Fibroblast of skin of scalp (primary cell): ENCODE measurements at places on chromosomes 3 and 15.

GRCh38 chr3:126399351-126399735 lies 4.6 kb downstream of the CFAP100 start:
- no peak for DNase-seq

- no peak for DNase-seq
Measured at GRCh38 chr3:20396335-20396734, 210.3 kb upstream of the SGO1 start.

DNA sequence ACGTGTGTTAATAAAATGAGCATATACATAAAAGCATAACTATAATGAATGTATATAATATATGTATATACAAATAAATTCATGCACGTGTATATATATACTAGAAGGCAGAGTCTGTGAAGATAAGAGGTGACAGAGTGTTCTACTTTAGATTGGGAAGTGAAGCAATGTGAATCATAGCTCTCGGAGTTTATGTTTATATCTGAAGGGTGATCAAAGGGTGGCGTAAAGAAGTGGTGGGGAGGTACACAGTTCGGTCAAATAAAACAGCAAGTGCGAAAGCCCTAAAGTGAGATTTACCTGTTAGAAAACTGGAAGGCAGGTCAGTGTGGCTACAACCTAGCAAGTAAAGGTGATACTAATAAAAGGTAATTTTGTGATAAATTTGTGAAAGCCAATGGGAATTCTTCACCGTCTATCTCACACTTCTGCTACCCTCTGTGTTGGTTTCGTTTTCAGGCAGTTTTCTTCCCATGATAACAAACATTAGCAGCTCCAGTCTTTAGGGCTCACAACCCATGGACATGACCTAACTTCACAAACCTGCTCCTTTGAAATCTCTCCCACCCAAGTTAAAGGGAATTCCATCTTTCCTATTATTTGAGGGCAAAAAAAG lies 46.7 kb upstream of the BCHE start:
- DNase-seq = no peak

GRCh38 chr3:72384602-72385001 lies 463.6 kb downstream of the SHQ1 start:
- no peak for DNase-seq

DNA sequence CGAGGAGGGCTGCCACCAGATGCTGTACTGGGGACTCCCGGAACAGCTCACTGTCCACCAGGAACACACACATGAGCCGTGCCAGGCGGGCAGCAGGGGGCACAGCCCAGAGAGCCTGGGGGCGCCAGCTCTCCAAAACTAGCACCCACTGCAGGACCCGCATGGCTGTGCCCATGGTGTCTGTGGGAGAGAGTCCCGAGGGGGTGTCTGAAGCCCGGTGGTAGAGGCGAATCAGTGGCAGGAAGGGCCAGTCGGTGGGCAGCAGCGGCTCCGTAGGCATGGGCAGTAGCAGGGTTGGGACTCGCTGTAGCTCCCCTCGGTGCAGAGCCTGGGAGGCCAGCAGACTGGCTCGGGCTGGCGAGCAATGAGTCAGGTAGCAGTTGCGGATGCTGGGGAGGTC lies 7.0 kb upstream of the LTK start:
- no peak for DNase-seq

- DNase-seq = no peak
Measured at GRCh38 chr15:63626955-63627354, 29.8 kb downstream of the FBXL22 start.

GRCh38 chr3:194854206-194854605 lies 168.5 kb downstream of the FAM43A start:
- no peak for DNase-seq

DNA sequence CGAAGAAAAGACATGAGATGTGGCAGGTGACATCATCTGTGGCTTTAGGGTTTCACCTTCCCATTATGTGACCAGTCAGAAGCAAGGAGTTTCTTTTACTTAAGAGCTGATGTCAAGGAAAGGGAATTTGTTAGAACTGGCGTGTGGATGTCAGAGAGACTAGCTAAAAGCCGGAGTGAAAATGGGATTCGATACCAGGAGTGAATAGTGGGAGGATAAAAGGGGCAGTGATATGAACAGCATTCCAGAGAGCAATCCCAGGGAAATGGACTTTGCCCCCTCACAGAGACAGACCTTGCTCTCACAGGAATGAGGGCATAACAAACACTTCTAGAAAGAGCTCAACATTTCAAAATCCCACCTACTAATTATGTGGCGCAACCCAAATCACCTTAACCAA lies 5.9 kb upstream of the FMN1 start:
- no peak for DNase-seq
